ENCODE measurements at places on chromosomes 13 and 19.

- no peak for DNase-seq
Observed at GRCh38 chr13:59728896-59729545, 434.7 kb downstream of the DIAPH3 start.

DNA sequence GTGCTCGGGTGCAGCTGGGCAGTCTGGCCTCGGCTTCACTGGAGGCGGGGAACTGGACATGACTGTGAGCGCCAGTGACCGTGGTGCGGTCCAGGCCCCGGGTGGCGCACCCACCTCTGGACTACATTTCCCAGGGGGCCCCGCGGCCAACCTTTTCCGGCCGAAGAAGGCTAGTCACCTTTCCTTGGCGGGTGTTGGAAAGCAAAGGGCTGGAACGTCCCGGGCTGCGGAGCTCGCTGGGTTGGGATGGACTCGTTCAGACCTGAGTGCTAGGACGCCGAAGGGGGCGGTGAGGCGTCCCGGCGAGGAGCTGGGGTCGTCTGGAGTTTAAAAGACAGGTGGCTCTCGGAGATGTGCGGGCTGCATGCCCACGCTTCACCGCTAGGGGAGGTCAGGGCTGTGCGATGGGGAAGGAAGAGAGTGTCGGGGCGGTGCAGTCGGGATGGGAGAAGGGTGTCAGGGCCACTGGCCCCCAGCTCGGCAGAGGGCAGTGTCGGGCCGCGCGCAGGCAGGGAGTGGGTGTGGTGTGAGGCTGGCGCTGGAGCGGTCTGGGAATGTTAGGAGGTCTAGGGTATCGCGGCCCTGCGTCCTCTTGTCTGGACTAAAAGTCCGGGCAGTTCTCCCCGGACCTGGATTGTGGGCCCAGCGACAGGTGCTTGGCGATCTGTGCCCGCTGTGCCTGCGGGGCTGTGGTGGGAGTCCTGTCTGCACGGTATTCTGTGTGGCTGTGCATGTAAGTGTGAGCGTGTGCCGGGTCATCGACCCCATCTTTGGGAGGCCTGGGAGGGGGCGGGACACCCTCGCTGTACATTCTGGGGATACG is 57.1 kb downstream of the ZNF568 start:
- peak; percentile 48 for DNase-seq

GRCh38 chr13:78650717-78651083 is 8.3 kb downstream of the OBI1 start:
- no peak for DNase-seq

DNA sequence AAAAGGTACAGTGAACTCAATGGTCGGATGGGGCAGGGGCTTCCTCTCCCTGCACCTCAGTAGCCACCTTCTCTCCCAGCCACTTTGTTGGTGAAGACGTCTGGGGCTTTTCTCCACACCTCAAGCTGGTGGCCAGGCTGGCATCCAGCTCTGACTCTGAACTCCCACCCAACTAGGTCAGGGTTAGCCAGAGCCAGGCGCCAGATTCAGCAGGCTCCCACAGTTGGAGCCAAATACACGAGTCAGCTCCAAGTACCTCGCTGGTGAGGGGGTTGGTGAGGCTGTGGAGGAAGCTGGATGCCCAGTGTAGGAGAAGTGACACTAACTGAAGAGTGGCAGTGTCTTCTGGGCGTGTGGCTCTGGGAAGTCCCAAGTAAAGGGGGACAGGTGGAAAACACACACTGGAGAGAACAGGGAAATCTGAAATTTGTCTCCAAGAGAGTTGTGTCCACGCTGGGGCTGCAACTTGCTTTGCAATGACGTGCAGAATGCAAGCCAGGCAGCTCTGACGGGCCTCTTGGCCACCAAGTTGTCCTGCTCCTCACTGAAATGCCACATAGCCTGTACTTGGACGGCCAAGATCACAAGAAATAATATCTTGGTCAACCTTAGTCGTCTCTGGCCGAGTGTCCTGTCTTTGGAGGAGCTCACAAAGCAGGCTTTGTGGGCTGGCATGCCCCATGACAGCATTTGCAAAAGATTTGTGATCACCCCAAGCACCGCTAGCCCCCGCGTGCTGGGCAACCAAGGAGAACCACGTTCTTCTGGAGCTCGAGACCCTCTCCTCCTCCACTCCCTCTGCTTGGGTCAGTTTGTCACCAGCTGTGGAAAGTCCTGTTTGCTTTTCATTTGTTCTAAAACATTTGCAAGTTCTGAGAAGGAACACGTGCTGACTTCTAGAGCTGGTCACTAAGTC is 18.1 kb downstream of the SLC7A1 start:
- no peak for DNase-seq

- DNase-seq = no peak
Observed at GRCh38 chr19:6916952-6917351, 29.6 kb downstream of the ADGRE1 start.

DNA sequence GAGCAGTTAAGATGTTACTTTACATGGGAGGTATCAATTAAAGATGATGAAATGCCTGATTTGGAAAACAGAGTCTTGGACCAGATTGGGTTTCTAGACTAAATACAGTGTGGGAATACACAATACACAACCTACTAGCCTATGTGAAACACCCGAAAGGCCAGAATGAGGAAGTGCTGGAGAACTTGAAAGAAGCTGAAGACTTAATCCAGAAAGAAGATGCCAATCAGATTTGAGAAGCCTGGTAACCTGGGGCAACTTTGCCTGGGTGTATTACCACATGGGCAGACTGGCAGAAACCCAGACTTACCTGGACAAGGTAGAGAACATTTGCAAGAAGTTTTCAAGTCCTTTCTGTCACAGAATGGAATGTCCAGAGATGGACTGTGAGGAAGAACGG is 43.2 kb downstream of the N4BP2L1 start:
- no peak for DNase-seq

DNA sequence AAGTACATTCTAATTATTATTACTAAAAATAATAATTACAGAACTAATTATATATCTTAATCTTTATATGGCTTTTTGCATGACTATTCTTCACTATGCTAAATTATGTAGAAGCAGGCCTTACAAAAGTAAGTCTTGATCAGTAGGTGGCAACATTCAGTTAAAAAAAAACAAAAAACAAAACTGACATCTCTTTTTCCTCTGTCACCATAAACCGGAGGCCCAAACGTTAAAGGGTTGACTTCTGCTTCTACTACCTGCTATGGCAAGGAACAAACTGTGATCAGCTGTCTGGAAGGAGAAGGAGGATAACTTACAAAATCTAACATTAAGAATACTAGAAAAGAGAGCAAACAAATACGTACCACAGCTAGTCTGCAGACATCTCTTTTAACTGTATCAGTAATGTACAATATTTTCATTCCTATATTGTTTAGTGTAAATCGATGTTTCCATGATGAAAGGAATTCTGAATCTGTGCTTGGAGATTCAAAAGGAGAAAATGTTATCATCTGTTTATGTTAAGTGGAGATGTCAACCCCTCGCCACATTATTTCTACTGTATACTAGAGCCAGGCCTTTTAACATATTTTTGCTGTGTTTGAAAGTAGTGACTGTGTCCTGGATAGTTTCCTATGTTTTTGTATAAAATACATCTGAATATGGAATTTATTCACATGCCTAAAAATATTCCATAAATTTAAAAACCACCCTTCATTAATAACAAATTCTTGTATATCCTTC is 1525.4 kb downstream of the SLITRK1 start:
- DNase-seq = no peak

- DNase-seq = no peak
Observed at GRCh38 chr13:75309981-75310580, 171.9 kb downstream of the TBC1D4 start.

- DNase-seq = no peak
Observed at GRCh38 chr19:46499692-46500091, 4.0 kb upstream of the PNMA8B start.

DNA sequence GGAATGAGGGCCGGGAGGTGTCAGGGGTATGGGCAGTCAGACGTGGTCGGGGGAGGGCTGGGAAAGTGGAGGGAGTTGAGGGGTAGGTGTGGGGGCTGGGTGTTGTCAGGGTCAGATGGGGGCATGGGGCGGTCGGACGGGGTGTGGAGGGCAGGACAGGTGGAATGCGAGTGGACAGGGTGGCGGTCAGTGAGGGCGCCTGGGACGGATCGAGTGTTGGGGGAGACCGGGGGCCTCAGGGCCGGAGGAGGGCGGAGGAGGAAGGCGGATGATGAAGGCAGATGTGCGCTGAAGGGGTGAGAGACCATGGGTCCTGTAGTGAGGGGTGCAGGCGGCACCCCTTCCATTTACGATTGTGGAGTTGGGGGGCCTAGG is 5.7 kb downstream of the TBCB start:
- no peak for DNase-seq

DNA sequence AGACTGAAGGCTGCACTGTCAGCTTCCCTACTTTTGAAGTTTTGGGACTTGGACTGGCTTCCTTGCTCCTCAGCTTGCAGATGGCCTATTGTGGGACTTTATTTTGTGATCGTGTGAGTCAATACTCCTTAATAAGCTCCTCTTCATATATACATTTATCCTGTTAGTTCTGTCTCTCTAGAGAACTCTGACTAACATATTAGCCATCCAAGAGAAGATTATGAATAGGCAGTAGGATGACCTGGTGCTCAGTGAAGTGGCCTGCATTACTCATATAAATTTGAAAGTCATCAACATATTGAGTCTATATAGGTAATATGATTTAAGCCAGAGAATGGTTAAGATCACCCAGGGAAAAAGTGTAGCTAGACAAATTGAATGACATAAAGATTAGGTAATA is 136.3 kb upstream of the UFM1 start:
- no peak for DNase-seq

DNA sequence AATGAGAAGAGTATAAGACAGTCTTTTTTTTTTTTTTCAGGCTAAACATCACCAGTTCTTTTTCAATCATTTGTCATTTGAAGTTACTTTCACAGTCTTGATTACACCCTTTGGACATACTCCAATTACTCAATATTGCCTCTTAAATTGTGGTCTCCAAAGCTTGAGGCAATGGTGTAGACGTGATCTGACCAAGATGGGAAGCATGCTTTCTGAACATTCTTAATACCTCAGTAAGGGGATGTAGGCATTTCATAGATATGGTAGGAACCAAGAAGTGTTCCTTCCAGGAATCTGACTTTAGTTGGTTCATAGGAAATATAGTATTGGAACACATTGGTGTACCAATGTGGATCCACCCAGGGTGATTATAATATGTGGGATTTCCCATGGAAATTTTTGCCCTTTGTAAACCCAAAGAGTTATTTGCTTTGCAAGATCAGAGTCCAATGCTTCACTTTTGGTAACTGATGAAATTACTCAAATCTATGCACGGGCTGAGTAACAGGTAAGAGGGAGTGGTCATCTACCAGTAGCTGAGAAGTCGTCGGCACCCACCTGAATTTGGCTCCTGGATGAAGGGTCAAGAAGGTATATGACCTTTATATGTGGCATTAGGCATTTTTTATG is 62.2 kb downstream of the ERCC5 start:
- no peak for DNase-seq

GRCh38 chr13:110359840-110360301 is 52.8 kb downstream of the COL4A2 start:
- no peak for DNase-seq

DNA sequence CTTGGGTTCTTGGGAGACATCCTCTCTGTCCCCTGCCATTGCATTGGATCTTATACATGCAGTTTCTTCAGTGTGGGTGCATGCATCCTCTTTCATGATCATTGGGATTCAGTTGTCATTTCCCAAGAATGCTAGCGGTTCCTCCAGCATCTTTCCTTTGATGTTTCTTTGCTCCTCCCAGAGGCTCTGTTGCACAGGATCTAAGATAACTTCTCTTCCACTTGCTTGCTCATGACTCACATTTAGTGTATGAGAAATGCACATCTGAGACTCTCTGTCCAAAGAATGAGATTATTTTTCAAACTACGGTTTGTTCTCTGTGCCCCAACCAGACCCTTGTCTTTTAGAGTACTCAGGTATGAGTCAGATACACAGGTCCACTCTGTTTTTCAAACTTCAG is 197.1 kb downstream of the NDFIP2 start:
- no peak for DNase-seq

DNA sequence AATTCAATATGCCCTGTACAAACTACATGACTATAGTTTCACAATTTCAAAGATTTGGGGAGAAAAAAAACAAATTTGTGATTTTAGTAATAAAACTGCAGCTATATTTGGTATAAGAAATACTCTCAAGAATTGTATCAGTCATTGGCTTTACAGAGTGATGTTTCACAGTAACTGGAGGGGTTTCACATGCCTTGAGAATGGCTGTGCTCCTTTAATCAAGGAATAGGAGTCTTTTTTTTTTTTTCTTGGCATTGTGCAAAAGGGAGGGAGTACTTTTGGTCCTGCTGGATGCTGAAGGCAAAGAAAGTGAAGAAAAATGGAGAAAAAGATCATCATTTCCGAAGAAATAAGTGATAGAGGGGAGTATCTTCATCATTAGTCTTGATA is 6.8 kb downstream of the ZNF507 start:
- DNase-seq = no peak

- no peak for DNase-seq
Observed at GRCh38 chr19:6384381-6384780, 8.6 kb downstream of the GTF2F1 start.

- DNase-seq = no peak
Observed at GRCh38 chr13:74132776-74133656, 1.2 kb downstream of the KLF12 start.

GRCh38 chr19:29940971-29941585 is 961 bp upstream of the URI1 start:
- DNase-seq = no peak

DNA sequence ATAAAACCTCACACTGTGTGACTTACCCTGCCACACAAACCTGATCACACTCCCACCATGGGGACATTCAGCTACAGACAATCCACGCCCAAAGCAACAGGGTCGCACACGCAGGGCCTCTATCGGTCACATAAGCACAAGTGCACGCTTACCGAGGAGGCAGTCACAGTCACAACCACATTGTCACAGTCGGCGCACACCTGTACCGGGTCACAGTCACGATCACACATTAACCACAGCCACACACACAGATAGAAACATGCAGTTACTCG is 579 bp downstream of the ZNF566 start:
- DNase-seq = peak; percentile 25

DNA sequence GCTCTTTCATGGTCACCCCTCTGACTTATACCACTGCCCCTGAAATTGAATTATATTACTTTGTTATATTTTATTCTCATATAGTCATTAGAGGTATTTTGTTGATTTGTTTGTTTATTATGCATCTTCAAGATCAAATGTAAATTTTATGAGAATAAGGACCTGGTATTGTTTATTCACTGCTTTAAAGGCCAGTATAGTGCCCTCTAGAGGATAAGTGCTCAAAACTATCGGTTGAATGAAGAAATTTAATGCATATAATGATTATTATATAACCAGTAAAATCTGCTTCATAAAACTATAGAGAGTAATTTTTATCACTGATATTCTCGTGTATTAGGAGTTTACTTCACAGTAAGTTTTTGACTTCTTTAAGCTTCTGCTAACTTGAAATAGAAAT is 1401.9 kb downstream of the SLITRK1 start:
- no peak for DNase-seq

DNA sequence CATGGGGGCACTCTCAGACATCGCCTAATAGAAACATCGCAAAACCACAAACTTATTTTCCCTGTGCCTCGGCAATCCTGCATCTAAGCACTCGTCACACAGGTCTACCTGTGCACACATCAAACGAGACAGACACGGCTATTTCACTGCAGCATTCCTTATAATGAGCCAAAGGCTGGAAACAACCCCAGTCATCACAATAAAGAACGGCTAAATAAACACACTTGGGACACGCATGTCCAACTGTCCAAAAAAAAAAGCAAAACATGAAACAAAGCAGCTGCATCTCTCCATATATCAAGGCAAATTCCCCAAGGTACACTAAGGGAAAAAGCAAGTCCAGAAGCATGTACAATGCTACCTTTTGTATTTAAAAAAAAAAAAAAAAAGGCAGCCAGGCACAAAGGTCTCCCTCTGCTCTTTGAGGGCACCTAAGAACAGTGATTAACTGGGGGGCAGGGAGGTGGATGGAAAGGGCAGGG is 27.2 kb upstream of the CCNP start:
- no peak for DNase-seq
